ENCODE measurements at places on chromosomes 12 and 14.
A peak's percentile ranks its signal among the peaks of the same experiment; 100 is the strongest.

DNA sequence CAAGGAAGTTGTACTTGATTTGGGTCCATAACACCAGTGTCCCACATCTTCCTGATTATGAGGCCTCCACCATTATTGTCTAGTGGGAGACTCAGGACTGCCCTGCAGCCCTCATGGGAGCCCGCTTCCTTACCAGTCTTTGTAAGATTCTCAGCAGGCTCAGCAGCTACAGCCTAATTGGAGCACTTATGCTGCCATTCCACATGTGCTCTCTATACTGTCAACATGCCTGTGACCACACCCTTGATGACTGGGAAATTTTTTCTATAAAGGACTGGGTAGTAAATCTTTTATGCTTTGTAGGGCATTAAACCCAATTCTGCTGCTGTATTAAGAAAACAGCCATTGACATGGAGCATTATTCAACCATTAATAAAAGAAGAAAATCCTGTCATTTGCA lies 145.5 kb upstream of the IGF1 start:
- DNase-seq, result no peak

DNA sequence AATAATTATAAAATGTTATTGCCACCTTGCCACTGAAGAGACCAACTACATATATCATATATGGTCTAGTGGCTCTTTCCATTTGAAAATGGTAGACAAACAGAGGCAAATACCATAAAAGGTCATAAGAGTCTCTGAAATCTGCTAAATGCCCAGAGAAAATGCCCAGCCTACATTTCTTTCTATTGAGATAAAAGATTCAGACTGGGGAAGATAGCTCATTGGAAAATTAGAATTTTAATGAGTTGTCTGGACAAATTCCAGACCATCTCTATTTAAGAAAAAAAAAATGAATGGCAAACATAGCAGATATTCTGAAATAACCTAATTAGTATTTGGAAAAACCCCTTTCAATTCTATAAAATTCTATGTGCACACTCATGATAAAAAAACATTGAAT lies 79.9 kb upstream of the BBS10 start:
- DNase-seq, result no peak

DNA sequence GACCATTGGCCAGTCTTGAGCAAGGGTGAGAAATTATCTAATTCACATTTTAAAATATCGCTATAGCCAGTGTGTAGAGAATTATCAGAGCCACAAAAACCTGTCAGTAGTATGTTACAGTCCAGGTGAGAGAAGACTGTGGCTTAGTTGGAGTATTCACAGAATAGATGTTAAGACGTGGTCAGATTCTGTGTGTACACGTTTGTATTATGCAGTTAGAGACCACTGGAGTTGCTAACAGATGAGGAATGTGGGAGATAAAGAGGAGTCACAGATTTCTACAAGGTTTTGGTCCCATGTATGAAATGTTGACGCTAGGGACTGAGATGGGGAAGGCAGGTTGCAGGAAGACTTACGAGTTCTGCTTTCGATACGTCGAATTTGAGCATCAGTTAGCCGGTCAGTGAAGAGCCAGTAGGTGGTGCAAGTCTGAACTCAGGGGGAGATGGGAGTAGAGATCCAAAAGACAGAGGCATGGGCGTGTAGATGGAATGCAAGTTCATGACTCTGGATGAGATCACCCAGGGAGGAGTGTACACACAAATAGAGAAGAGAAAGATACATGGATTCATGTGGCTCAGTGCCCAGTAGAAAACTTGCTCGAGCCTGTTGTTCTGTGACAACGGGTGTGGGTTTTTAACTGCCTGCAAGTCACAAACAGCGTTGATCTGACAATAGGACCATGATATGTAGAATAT lies 114.8 kb upstream of the FLRT2 start:
- DNase-seq, result peak; percentile 63

GRCh38 chr14:59986556-59987059 lies 66.7 kb downstream of the LRRC9 start:
- DNase-seq, result no peak

DNA sequence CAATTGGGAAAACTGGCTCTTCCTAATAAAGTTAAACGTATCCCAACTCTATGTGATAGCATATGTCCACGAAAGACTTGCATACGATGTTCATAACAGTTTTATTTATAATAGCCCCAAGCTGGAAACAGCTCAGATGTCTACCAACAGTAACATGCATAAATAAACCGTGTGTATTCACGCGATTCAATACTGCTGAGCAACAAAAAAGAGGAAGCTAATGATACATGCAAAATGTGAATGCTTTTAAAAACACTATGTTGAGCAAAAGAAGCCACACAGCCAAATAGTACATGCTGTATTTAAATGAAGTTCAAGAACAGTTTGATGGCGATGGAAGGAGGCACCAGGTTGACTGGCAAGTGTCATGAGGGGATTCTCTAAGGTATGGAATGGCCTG lies 55.7 kb downstream of the TRIM9 start:
- no peak for DNase-seq

DNA sequence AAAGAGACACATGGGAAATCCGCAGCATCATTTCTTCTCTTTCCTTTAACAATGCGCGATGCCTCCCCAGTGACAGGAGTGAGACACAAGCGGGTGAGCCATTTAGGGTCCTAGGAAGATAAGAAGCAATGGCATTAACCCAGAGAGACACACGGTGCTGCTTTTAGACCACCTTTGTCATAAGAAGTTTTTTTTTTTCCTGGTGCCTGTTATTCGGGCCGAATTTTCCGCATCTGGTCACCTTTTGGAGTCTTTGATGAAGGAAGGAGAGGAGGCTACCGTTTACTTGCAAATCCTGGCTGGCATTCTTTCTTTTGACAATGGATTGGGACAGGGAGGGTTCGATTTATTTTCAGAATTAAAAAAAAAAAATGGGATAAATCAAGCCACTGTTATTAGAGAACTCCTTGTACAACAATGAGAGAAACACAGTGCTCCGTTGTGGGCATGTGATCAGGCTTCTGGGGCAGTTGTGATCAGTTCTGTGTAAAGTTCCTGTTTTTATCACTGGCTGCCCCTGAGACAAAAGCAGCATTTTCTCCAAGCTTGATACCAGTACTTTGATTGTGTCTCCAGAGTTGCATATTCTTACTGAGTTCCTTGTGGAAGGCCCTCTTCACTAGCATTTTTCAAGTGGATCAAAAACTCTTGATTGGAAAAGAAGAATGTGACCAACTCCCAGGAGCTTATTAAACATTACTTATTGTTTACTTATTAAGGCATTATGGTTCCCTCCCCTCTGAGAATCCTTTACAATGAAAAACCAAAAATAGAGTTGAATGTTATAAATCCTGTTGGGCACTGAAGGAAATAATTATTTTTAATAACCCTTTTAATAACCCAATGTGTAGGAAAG lies 1.1 kb downstream of the DIP2B start:
- no peak for DNase-seq

- peak; percentile 3 for DNase-seq
These were observed 145.1 kb upstream of the DIO2 start for GRCh38 chr14:80356413-80356812.

DNA sequence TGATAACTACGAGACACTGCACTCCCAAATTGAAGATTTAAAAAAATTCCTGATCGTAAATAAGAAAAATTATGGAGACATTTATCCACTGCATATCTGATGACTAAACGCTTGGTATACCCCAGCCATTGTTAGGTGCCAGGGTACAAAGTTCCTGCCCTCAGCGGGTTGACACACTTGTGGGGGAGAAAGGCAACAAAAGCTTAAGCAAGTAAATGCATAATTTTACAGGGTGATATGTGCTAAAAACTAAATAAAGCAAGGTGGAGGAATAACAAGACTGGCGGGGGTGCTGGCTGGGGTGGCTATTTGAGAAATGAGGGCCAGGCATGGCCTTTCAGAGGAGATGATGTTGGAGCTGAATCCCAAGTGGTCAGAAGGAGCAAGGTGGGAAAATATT lies 25.0 kb downstream of the BICD1 start:
- DNase-seq, result no peak

GRCh38 chr14:89736881-89737280 lies 217.6 kb downstream of the EFCAB11 start:
- no peak for DNase-seq

DNA sequence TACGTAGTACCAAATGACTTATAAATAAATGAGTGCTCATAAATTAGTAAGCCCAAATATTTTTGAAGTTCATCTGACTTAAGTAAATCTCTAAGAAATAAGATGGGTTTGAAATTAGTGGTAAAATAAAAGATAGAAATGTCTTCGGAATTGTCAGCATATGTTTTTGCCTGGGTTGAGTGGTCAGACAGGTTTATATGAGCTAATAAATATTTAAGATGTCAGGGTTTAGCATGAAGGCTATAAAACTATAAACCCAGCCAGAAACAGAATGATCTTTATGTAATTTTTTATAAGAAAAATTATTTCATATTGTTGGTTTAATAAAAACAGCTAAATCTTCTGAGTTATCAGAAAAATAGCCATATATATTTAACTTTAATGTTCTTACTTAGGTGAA lies 37.3 kb downstream of the JAG2 start:
- no peak for DNase-seq

DNA sequence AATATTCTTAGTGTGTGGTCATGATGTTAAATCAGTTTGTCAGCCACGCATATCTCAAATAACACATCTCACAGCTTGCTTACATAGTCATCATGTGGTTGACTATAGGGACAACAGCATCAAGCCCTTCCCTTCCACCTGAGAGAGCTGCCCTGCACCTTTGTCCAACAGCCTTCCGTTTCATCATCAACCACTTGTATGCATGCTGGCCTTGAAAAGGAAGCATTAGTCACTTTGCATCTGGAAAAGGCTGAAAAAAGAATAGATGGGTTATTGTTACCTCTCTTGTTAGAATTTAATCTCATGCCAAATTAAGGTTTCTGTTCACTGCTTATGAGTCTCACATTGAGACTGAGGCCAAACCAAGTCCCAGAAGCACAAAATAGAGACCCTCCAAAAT lies 1586.5 kb upstream of the SEL1L start:
- DNase-seq, result no peak
